ENCODE measurements at places on chromosomes 7 and 10.

- DNase-seq, result no peak
Observed at GRCh38 chr7:79494046-79494445, 40.6 kb upstream of the MAGI2 start.

GRCh38 chr10:13102002-13102794 lies 2.2 kb downstream of the OPTN start:
- DNase-seq, result no peak

GRCh38 chr10:62302760-62303159 lies 34.1 kb upstream of the RTKN2 start:
- no peak for DNase-seq

- DNase-seq, result no peak
Observed at GRCh38 chr7:31261341-31261740, 79.2 kb downstream of the NEUROD6 start.

DNA sequence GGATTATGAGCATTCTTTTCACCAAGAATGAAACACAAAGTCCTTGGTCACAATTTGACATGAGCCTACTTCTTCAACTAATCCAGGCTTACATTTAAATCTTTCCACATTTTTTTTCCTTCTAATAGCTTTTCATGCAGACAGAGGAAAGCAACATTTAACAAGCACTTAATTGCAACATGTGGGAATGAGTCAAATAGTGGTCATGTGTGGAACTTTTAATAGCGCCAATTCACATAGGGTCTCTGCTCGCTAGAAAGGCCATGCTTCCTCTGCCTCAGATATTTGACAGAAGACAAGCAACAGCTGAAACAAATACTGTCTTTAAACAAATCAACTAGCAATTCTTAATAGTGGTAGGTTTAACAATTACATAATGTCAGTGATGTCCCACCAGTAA lies 285.9 kb upstream of the ETV1 start:
- no peak for DNase-seq

Data from activated CD8-positive, alpha-beta T cell treated with anti-CD3 and anti-CD28 coated beads, Interleukin-2, amount 10 ng/mL, durations not matched to agents 7 days and 5 days (primary cell).